Hematopoietic multipotent progenitor cell treated with erythropoietin and hydrocortisone succinate and interleukin-3 and kit ligand, for 4 days (in vitro differentiated cells): ENCODE measurements at places on chromosomes 4 and X.

DNA sequence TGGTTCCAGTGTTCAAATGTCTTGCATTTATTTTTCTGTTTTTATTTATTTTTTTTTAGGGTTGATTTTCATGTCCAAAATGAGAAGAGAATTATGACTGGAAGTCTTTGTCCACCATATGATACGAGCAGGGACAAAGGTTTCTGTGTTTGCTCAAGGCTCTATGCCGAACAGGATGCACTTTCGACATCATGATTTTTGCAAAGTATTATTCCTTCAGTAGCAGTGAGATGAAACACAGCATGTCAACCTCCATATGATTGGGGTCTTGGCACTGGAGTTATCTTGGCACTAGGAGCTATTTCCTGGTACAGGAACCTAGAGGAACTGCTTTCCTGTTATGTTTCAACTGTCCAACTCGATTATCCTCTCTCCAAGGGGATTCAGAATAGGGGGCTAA is 72.6 kb downstream of the UCHL1 start:
- no peak for DNase-seq

DNA sequence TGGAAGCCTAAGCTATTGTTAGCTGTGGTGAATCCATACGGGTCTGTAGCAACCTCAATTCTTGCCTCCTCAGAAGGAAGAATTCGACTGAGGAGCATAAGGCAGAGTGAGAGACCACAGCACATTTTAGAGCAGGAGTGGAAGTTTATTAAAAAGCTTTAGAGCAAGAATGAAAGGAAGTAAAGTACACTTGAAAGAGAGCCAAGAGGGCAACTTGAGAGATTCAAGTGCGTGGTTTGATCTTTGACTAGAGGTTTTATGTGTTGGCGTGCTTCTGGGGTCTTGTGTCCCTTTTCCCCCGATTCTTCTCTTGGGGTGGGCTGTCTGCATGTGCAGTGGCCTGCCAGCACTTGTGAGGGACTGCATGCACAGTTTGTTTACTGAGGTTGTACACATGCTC is 880.6 kb upstream of the INTU start:
- DNase-seq: no peak

DNA sequence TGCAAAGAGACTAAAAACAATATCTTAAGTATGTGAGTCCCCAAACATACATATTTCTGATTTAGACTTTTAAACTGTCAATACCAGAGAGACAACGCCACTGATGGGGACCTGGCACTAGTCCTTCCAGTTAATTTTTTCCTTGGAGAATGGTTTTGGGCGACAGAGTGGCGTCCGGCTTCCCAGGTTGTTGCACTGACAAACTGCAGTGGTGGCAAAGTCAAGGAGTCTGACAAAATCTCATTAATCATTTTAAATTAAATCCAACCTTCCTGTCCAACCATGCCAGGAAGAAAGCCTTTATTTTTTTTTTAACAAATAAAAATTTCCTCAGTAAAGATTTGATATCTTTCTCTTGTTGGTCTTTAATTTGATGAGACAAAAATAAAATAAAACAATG is 52.8 kb downstream of the FBXO8 start:
- no peak for DNase-seq

GRCh38 chr4:110799211-110799610 is 176.3 kb upstream of the PITX2 start:
- DNase-seq: no peak

DNA sequence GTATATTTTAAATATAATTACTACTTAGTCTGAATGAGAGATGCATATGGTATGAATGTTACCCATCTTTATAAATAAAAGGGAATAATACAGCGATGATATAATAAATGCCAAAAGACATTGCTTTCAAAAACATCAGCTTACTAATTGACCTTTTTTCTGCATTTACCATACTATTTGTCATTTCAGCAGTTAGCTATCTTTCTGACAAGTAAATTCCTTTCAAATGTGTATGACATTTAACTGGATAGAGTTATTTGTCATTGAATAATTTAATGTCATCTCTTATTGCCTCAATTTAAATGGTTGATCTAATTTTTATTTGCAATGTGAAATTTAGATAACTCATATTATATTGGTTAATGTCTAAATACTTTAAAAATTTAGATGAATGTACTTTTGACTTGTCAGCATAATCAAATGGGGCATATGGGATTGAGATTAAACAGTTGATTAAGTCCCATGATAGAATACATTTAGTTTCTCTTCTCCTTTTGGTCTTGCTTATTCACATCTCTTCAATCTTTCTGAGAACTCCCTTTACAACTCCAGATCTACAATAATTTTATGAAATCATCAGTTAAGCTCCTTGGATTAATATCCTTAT is 350.9 kb downstream of the PCDH18 start:
- DNase-seq: no peak

- peak; percentile 19 for DNase-seq
Observed at GRCh38 chr4:73104695-73105094, 35.2 kb upstream of the COX18 start.

DNA sequence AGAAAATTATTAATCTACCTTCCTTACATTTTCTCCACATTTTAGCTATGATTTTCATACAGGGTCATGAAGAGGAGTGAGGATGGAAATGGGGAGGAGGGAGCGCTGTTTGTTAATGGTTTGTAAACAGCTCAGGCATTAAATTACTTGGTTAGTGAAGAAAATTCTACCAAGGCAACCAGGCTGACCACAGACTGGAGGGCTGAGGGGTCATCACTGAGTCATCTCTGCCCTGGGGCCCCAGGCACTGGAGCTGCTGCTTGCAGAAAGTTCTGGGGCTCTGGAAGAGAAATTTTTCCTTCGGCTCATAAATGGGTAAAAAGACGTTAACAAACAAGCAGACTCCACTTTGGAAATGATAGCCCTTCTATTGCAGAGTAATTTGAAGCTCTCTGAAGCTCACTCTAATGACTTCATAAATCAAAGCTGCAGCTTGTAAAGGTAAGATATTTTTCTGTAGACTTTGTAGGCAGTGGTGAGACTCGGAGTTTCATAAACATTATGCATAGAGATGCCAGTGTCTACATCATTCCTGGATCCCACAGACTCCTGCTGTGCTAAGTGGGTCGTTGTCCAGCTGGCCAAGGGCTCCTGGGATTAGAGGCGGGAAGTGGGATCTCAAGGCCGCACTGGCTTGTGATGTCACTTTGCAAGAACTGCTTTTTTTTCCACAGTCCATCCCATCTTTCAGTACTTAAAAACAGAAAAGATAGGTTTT is 159.6 kb downstream of the PTTG2 start:
- no peak for DNase-seq

- DNase-seq: no peak
Observed at GRCh38 chr4:137015426-137016409, 516.6 kb downstream of the PCDH18 start.

- peak; percentile 93 for DNase-seq
Observed at GRCh38 chrX:40933706-40934425, 151.4 kb upstream of the USP9X start.

DNA sequence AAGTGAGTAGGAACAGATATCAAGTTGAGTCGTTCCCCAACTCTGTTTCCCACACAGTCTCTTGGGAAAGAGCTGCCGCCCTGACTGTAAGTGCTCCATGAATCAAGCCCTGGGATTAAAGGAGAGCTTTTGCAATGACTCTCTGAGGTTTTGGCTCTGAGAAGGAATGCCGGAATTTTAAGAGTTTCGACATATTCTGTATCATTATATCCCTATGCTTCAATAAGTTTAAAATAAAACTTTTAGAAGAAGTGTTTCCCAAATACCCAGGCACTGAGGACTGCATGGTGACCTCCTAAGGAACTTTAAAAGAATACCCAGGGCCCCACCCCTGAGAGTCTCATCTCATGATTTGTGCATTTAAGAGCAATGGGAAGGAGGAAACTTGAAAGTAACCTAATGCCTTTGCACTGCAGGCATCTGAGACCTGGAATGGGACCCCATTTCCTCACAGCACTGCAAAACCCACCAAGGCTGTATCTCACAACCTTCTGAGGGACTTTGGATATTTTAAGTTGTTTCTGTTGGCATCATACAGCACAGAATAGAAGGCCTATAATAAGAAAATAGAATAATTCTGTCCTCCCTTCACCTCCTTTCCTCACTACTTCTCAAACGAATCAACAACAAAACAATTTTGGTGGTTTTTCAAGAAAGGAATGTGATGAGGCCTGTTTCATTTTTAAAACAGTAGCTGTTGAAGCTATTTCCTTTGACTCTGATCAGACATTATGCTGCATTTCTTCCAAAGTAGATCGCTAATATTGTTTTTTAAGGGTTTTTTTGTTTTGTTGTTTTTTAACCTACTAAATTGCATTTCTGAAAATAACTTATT is 121.2 kb downstream of the GASK1B start:
- no peak for DNase-seq

GRCh38 chrX:14817571-14817970 is 55.3 kb downstream of the FANCB start:
- DNase-seq: no peak

DNA sequence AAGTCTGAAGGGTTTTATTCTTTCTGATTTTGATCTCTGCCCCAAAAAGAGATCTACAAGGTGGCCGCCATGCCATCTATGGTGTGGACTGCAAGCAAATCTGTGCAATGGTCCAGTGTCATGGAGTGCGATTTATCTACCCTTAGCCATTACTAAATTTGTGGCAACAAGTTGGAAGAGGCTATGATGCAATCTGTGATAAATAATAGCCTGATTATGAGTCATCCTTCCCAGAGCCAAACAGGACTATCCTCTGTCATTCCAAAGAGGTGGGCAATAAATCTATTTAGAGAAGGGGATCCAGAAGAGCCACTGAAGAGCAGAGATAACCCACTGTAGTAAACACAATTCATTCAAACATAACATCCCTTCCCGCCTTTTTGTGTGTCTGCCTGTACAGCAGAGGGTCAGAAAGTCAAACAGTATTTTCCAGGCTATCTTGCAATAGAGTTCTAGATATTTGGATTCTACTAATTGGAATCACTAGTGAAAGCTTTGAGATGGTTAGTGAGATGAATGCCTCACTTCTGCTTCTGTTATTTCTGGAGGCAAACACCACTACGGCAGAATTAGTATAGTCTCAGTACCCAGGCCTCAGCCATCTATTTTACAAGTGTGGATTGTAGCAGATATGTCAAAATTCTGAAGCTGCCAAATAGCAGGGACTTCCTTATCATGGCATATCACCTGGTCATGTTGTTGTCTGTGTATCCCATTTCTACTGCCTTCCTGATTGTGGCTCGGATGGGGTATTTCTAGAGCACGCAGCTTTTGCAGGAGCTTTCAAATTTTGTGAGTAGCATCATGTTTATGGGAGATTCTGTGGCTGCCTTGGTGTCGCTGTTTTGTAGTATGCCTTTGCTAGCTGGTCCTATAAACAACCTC is 192.0 kb downstream of the SMIM20 start:
- DNase-seq: peak; percentile 44

- no peak for DNase-seq
Observed at GRCh38 chr4:137532869-137533236, 559 bp upstream of the PCDH18 start.

- DNase-seq: no peak
Observed at GRCh38 chr4:132526652-132527051, 622.4 kb upstream of the PCDH10 start.

DNA sequence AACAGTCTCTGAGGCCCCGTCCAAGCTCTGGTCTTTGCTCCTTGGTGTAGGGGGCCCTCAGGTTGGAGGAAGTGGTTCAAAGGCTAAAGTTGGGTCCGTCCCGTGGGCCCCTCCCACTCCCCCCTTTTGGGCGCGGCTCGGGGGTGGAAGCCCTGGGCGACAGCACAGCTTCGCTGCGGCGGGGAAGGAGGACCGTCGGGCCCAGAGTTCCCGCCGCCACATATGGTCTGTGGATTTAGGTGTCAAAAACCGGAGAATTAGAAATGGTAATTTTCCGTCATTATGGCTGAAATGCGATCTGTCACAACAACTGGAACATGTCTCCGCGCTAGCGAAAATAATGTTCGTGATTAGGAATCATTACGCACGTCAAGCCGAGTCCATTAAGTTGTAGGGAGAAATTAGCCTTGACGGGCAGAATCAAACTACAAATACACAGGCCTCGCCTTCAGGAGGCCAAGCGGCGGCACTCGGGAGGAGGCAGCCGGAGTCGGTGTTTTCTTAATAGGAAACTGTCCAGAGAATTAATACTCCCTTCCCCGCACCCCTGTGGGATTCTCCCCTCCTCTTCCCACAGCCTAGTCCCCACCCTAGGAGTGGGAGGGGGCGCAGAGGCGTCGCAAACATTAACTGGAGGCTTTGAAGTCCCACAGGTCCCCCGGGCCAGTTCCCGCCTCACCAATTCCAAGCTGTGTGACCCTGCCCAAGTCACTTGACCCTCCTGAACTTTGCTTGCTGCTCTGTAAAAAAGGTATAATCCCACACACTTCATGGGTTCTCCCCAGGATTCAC is 15.0 kb downstream of the NKX3-2 start:
- no peak for DNase-seq

GRCh38 chr4:132792310-132792709 is 356.8 kb upstream of the PCDH10 start:
- no peak for DNase-seq

DNA sequence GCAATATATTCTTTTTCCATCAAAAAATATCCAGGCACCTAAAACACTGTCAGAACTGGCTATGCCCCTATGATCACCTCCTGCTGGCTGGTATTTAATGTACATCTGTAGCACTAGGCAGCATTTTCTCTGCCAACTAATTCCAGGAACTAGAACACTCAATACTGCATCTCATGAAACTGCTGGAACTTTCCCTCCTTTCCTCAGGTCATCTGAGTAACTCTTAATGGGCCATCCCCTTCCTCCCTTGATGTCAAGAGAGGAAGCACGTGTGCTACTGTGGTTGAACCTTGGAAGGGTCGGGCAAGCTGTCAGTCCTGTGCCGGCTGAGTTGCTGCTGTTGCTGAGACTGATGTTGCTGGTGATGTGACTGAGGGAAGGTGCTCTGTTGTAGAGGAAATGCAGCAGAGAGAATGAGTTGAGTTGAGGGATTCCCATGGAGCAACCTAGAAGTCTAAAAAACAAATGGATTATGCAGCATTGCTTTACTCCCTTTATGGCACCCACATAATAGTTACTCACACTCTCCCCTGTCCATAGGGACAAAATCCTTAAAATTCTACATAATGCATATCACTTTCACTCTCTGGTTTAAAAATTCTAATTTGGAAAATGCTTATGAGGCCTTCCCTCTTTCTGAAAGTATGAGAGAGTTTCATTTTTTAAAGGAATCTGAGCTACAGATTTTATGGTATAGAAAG is 39.5 kb downstream of the TMEM165 start:
- peak; percentile 54 for DNase-seq

GRCh38 chr4:154390324-154390723 is 101.3 kb downstream of the DCHS2 start:
- DNase-seq: no peak

DNA sequence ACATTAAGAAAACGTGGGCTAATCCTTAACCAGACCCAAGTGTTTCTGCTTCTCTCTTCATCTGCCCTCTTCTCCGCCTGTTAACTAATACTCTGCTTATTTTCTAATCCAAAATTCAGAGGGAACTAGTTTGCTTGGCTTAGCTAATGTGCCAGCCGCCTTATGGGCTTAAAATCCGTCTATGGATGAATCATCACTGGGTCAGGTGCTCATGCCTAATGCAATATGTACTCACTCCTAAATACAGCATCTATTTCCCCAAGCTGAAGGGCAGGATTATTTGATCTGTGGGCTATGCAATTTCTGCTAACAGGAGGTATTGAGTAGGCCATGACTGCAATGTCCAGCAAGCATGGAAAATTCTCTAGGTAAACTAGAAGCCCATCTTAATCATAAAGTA is 12.4 kb downstream of the DYNLT3 start:
- no peak for DNase-seq
